ENCODE measurements at places on chromosomes 11 and 22.

- no peak for DNase-seq
These were observed 698 bp upstream of the ANAPC15 start for GRCh38 chr11:72112978-72113808.

DNA sequence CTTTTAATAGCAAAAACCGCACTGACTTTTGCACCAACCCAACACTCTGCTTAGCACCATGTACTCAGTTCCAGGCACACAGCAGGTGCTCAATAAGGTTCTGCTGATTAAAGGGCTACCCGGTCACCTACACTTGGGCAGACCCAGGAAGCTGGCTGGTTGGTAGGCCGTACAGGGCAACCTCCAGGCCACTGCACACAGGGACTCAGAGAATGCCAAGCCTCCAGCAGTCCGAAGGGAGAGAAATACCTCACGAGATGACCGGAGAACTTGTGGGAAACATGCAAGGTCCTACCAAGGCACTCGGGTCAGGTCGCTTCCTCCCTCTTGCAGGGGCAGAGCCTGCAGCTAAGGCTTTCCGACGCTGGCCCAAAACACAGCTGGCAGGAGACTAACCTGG lies 109.2 kb downstream of the MICAL3 start:
- DNase-seq, result no peak

- no peak for DNase-seq
These were observed 1.2 kb upstream of the C11orf16 start for GRCh38 chr11:8933931-8934330.

DNA sequence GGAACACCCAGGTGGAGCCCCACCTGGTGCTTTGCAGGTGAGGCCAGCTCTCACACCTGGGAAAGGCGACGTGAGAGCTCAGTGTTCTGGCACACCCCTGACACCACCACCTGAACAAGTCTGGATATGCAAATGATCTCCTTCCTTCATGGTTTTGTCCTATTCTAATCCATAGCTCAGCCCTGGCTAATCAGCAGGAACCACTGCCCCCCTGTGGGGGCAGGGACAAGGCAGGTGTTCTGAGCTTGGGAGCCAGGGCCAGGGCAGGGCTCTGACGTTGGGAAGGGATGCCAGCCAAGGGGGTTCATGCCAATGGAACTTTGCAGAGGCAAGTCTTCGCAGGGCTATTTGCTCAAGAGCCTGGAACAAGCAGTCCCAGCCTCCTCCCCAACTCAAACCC lies 144.2 kb downstream of the TRIM29 start:
- no peak for DNase-seq

DNA sequence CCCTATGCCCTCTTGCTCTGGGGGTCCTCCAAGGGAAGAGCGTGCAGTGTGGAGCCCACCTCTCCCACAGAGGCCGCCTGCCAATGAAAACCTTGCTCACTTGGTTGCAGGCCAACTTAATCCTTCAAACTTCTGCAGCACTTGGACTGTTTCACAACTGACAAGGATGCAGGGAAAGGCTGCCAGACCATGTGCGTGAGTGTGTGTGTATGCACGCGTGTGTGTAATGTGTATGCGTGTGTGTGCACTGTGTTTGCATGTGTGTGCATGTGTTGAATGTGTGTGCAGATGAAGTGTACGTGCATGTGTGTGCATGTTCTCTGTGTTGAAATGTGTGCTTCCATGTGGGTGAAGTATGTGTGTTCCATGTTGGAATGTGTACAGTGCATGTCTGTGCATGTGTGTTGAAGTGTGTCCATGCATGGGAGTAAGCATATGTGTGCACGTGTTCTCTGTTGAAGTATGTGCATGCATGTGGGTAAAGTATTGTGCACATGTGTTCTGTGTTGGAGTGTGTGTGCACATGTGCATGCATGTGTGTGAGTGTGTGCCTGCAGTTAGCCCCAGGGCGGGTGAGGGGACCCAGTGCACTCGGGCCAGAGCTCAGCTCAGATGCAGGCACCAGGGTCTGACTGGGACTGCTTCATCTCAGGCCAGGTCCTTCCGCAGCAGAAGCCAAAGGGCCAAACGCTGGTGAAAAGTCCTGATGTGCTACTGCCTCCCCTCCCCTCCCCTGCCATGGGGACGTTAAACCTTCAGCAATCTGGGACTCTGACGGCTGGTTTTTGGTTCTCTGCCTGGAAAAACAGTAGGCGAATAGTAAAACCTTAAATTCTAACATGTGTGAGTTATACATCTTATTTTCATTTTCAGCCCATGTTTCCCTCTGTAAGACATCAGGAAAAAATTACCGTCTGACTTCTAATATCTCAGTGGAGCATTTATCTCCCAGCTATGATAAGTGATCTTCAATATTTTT lies 72.0 kb downstream of the FLI1 start:
- DNase-seq, result no peak

DNA sequence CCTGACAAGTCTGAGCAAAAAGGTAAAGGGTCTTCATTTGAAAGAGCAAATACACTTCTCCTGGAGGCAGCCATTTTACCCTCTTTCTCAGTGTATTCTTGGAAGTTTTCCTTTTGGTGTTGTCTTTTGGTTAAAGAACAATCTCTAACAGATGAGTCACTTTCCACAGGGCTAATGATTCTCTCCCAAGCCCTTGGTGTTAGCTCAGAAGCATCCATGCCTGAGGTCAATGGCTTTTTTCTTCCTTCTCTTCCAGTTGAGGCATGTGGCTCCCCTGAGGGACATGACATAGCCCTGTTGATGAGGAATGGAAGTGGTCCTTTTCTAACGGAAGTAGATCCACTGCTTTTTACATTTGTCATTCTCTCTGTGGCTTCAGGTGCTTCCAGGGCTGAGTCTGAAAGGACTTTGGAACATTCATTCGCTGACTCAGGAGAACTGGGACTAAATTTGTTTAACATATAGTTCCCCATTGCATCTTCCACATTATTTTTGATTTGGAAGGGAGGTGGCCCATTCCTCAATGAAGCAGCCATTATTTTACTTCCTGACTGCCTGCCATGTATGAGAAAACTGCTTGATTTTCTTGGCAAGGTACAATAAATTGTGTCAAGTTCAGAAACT lies 13.8 kb upstream of the POGLUT3 start:
- DNase-seq, result no peak

GRCh38 chr11:47565340-47566148 lies at the start of gene PTPMT1:
PTPMT1 (plus strand) TSS chr11:47565599; CDS start chr11:47565623, 24 bp downstream.
- no peak for DNase-seq

GRCh38 chr11:1153105-1153950 lies 4.4 kb upstream of the MUC5AC start:
- no peak for DNase-seq

DNA sequence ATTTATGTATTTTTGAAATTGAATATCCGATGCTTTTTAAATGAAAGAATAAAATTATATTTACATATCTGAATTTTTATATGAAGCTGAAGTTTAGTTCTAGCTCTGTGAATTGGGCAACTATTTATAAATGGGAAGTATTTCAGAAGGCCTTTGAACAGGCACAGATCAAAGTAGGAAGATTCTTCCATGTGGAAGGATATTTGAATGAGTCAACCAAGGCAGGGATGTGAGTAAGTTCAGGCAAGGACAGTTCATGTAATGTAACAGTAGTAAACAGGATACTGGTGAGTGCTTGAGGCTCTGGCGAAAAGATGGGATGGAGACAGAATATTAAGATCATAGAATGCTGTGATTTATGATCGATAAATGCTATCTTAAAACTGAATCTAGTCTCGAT lies 417.8 kb upstream of the CCDC179 start:
- no peak for DNase-seq

DNA sequence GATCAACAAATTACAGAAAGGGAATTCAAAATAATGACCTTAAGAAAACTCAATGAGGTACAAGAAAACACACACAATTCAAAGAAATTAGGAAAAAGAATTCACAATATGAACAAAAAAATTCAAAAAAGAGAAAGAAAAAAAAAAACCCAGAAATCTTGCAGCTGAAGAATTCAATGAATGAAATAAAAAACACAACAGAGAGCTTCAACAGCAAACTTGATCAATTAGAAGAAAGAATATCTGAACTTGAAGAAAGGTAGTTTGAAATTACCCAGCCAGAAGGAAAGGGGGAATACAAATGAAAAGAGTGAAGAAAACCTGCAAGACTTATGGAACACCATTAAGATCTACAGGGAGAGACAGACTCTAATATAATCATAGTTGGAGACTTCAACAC lies 52.8 kb downstream of the USP35 start:
- no peak for DNase-seq

DNA sequence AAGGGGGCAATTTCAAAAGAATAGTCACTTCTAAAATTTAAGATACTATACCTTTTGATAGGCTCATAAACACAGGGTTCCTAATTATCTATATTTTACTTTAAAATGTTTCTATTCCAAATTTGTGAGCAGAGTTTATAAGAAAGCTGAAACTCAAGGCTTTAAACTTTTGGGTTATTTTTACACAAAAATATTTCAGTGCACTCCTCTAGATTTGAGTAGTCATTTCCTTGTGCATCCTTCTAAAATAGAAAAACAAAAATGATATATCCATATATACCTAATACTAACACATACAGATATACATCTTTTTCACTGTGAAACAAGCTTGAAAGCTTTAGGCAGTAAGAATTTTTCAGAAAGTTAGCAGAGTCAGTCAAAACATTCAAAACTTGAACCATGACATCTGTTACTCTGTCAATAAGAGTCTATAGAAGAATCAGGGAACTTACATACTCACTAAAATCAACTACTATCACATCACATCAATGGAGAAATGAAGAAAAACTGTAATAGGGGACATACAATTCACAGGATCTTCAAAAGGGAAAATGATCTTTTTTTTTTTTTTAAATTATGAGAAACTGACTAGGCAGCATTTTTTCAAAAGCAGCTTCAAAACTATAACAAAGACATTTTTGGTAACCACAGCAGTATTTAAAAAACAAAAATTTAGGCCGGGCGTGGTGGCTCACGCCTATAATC lies 5.1 kb downstream of the PHF21A start:
- no peak for DNase-seq

DNA sequence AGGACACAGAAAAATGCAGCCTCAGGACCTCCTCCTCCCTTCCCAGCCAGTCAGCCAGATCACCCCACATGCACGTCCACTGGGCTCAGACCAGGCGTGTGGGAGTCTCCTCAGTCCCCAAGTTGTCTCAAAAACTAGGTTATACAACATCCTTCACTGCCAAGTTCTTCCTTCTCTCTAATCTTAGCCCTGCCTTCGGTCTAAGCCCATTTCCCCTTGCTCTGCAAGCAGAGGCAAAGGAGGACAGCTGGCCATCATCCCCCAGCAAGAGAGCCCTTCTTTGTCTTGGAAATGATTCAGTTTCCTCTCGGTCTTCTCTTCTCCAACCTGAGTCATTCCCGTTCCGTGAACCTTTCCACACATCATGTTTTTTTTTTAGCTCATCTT lies 14.0 kb upstream of the NRGN start:
- DNase-seq, result no peak

DNA sequence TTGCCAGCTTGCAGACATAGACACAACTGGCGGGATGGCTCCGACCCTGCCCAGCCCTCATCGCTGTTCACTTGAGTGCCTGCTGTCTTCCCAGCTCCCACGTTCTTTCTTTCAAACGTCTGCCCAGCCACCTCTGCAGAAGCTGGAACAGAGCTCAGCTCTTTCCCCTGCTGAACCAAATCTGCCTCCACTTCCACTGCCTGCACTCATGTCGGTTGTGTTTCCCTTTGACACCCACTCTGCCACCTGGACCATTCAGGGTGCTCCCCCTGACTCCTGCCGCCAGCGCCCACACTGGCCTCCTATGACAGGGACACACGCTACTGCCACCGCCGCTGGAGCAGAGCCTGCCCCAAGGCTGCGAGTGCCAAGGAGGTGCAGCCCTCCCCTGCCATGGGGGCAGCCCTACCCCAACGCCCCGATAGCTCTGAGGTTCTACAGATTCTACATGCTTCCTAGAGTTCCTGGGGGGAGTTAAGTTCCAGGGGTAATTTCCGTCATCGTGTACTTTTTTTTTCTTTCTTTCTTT lies 37.9 kb downstream of the TST start:
- no peak for DNase-seq

- DNase-seq, result no peak
These were observed 24.5 kb downstream of the SMIM38 start for GRCh38 chr11:69180226-69180625.

DNA sequence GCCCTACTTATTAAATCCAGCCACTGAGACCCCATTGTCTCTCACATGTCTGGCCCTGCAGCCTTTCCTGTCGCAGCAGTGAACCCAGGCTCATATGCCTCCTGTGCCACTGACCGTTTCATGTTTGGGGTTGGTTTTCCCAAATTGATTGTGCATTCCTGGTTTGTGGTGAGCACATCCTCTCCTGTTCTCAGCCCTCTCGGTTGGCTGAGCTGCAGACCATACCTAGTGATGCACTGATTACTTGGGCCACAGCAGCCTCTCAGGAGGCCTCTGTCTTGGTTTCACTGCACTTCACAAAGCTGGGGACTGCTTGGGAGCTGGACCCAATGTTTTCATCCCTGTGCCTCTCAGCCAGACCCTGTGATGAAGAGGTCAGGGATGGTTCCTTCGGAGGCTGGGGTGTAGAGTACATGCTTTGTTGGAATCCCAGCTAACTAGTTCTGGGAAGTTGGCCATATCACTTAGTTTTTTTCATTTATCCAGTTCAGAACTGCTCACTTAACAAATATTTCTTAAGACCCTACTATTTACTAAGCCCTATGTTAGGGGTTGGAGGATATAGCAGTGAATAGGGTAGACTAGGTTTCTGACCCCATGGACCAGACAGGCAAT lies 30.9 kb downstream of the PARVA start:
- DNase-seq, result no peak

- peak; percentile 32 for DNase-seq
These were observed 1.6 kb downstream of the BRD1 start for GRCh38 chr22:49825944-49826602.

GRCh38 chr11:45722144-45722543 lies 56.7 kb upstream of the CHST1 start:
- DNase-seq, result no peak

DNA sequence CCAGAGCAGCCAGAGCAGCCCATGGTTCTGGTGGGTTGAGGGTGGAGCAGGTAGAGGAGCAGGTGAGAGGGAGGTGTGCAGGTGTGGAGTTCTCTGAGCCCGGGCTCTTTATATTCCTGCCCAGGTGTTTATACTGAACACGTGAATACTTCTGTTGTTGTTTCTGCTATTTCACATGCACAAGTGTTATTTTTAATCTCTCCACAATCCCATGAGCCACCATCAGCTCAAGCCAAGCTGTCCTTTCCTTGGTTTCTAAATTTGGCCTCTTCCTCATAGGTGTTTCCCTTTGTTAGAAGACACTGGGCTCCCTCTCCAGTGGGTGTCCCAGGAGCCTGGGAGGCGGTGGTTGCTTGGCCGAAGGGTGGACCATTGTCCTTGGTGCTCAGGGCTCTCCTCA lies at the start of gene KRTAP5-3:
Gene KRTAP5-3, minus strand, starts transcription at position 101 of the 400 bp plus-strand sequence. Its CDS starts 78 bp downstream, at position 23.
- no peak for DNase-seq

GRCh38 chr11:35911616-35912165 lies 32.2 kb upstream of the LDLRAD3 start:
- no peak for DNase-seq

- no peak for DNase-seq
These were observed 189.4 kb downstream of the CEP164 start for GRCh38 chr11:117517097-117517496.

All from Jurkat, Clone E6-1 (cell line).